GOT3 (cell line): ENCODE measurements at places on chromosomes 3 and 15.

DNA sequence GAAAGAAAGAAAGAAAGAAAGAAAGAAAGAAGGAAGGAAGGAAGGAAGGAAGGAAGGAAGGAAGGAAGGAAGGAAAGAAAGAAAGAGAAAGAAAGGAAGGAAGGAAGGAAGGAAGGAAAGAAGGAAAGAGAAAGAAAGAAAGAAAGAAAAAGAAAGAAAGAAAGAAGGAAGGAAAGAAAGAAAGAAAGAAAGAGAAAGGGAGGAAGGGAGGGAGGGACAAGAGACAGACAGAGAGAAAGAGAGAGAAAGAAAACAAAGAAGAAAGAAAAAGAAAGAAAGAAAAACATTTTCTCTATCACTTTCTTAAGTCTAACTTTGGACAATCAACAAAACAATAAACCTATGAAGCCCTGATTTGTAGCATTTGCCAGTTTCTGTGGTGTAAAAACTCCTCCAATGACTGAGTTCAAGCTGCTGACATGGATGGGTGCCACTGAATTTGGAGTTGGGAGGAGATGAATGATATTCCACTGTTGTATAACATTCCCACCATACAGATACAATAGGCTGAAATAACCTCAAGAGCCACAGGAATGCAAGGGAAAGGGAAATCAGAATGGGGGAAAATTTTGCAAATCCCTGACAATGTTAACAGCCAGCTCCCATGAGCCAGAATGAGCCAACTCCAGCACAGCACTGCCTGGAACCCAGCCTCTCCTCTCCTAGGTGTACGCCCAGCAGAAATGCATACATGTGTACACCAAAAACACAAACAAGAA is 15.0 kb upstream of the RTP3 start:
- no peak for DNase-seq

GRCh38 chr3:115040673-115041286 is 106.3 kb downstream of the ZBTB20 start:
- no peak for DNase-seq

- DNase-seq = no peak
Measured at GRCh38 chr3:11736136-11736833, 92.6 kb upstream of the VGLL4 start.

DNA sequence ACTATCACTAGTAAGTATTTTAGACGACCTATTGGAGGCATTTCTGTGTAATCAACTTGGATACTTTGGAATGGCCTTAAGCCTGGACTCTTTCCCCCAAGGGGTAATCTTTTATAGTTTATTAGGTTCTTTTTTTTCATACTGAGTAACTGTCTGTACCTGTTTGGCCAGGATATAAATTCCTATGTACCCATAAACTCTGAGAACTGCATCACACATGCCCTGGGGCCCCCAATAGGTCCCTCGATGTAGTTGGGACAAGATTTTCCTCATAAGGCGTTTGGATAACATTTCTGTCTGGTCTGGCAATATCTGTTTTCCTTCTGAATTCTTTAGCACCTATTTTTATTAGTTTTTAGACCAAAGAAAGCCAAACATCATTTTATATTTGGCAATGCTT is 86.4 kb upstream of the WNT7A start:
- DNase-seq = no peak

DNA sequence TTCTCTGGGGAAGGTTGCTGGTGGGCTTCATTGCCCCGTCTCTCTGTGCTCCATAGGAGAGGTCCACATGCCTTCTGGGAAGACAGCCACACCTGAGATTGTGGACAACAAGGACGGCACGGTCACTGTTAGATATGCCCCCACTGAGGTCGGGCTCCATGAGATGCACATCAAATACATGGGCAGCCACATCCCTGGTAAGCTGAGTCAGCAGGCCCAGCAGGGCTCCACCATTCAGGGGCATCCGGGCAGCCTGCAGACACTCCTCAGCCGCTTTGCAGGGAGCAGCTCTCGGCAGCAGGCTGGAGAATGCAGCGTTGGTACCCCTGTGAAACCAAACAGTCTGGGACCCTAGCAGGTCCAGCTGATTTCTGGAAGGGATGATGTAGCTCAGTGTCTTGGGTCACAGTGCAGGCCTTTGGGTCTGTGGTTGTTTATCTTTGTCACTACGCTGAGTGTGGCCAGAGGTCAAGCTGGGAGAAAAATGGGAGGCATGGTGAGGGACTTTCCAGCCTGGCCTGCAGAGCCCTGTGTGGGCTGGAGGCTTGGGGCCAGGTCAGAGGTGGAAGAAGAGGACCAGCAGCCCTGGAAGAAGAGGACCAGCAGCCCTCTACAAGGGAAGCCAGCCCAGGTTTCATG is 67.2 kb downstream of the DNASE1L3 start:
- DNase-seq = no peak

- DNase-seq = no peak
Measured at GRCh38 chr15:62991698-62992097, 50.8 kb upstream of the TPM1 start.

DNA sequence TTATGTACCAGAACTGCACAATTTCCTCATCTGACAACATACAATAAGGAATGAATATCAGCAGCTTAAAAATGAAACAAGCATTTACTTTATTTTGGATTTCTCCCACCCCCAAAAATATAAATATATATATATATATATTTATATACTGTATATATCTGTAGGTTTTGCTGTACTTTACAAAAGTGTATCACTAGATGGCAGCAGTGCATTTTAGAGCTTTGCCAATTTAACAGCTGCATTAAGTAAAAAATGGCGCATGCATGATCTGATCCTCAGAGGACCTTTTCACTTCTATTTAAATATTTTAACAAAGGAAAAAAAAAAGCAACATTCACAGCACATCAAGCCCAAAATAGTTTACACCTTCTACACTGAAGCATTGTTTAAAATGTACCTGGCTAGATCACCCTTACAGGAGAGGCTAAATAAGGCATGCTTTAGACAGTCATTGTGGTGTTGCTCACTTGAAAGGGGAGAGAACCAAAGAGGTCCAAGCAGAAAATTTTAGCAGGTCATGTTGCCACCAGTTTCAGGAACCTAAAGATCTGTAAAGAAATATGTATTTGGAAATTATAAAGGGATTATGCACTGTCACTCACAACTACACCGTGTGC is 72.6 kb downstream of the NPTN start:
- no peak for DNase-seq

GRCh38 chr3:15800327-15800726 is 2.5 kb upstream of the ANKRD28 start:
- DNase-seq = no peak
